Activated T-cell treated with anti-CD3 and anti-CD28 coated beads for 48 hours (primary cell): ENCODE measurements at places on chromosomes 4 and X.

- no peak for DNase-seq
These were observed 13.4 kb downstream of the ZAR1 start for GRCh38 chr4:48503233-48504025.

- DNase-seq = no peak
These were observed 9.3 kb downstream of the AADAT start for GRCh38 chr4:170080496-170080895.

- no peak for DNase-seq
These were observed 232.4 kb upstream of the CTSO start for GRCh38 chr4:156186111-156186510.

- DNase-seq = no peak
These were observed 251.4 kb downstream of the COL25A1 start for GRCh38 chr4:109051054-109051453.

DNA sequence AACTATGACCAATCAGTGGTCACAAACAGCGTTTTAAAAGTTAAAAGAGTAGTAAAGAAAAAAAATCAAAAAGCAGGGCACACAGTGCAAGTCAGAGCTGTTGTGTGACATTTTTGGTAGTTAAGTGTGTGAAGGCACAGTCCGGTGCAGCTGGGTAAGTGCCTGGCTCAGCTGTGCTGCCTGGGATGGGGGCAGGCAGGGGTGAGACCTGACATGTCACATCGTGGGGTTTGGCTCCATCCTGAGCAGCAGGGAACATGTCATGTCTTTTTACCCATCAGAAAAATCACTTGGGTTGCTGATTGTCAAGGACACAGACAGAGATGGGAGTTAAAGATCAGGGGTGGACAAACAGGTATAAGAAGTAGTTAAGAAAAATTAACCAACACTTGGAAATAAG, 125.1 kb downstream of the NSUN7 start:
- no peak for DNase-seq

- no peak for DNase-seq
These were observed 80.5 kb downstream of the ZNF330 start for GRCh38 chr4:141301216-141301615.
